ENCODE measurements at places on chromosomes 6 and 20.

GRCh38 chr6:31287619-31288018 is 15.7 kb upstream of the HLA-C start:
- DNase-seq = no peak

DNA sequence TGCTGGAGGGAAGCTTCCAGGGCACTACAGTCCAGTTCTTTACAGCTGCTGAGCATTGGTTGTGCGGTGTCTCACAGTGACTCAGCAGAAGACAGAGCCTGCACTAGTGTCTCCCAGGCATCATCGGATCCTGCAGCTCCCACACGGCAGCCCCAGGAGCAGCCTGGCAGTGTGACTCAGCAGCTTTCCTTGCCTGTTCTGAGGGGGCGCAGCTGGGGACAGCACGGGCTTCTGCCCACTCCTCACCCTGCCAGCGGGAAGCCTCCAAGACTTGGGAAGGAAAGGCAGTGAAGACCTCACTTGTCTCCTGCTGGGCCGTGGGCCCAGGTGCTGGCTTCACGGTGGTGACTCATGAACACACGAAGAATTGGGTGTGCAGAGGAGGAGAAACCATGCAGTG is 165.4 kb downstream of the SYNDIG1 start:
- DNase-seq = peak; percentile 25

DNA sequence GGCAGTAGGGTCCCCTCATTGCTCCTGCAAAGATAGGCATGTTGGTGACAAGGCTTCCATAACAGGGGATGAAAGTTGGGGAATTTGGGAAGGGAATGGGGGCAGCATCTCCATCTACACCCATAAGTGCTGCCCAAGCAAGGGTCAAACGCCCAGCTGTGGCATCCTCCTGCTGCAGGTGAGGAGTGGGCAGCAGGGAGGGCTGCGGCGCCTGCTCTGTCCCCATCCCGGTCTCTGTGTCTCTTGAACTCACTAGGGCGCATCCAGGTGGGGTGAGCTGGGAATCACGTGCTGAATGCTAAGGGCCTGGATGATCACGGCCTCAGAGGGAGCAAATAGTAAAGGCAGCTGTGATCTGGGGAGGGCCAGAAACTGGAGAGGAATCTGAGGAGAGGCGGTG is 9.1 kb downstream of the MICA start:
- DNase-seq = no peak

- DNase-seq = no peak
Observed at GRCh38 chr20:18657575-18657974, 69.7 kb downstream of the DTD1 start.

GRCh38 chr20:32539817-32540675 is 45.1 kb downstream of the NOL4L start:
- DNase-seq = peak; percentile 64

DNA sequence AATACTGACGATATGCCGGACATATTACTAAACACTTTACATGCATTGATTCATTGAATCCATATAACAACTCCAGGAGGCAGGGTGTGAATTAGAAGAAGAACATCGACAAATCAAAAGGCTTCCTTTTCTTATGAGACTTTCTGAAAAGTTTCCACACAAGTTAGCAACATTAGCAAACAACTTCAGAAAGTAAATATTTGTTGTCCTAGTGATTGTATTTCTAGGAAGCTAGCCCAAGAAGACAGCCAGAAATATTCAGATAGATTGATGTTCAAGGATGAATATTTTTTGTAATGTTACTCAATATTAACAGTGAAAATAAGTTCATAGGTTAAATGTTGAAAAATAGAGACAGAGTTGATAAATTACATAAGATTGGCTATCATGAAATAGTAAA is 120.6 kb downstream of the GFRAL start:
- no peak for DNase-seq

DNA sequence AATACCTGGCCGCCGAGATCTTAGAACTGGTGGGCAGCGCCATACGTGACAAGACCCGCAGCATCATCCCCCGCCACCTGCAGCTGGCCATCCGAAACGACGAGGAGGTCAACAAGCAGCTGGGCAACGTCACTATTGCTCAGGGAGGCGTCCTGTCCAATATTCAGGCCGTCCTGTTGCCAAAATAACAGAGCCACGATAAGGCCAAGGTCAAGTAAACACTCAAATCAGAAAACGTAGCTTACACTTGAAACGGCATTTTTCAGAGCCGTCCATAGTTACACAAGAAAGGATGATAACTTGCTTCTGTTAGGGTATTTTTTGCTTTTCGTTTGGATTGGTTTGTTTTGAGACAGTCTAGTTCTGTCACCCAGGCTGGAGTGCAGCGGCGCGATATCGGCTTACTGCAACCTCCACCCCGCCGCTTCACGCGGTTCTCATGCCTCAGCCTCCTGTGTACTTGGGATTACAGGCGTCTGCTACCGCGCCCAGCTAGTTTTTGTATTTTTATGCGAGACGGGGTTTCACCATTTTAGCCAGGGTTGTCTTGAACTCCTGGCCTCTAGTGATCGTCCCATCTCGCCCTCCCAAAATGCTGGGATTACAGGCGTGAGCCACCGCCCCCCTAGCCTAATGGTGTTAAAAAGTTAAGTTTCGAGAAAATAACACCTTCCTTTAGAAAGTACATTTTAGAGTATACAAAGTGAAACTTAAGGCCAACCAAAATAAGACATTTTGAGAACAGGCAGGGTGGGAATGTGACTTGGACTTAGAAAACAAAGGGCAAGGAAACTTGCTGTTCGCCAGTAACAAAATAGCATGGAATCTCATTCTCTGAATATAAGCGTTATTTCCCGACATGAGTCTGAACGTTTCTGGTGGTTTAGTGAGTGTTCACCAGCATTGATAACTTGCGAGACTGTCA is 42.8 kb upstream of the HFE start:
- DNase-seq = no peak

- no peak for DNase-seq
Observed at GRCh38 chr20:25011261-25011660, 18.7 kb upstream of the APMAP start.

DNA sequence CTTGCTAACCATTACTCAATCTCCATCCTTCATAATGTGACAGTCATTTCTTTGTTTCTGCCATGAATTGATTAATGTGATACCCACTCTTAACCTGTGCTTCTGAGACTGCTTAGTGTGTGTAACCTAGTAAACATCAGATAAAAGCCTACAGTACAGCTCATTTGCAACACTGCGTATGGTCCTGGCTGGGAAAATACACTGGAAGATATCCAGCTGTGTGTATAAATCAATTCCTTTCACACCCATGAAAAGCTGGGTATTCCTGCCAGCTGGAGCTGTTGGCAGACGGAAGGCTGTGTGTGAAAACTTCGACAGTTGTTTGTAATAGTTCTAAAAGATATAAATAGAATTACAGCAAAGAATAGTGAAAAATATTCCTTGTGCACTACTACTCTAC is 509.2 kb downstream of the FRK start:
- DNase-seq = no peak

DNA sequence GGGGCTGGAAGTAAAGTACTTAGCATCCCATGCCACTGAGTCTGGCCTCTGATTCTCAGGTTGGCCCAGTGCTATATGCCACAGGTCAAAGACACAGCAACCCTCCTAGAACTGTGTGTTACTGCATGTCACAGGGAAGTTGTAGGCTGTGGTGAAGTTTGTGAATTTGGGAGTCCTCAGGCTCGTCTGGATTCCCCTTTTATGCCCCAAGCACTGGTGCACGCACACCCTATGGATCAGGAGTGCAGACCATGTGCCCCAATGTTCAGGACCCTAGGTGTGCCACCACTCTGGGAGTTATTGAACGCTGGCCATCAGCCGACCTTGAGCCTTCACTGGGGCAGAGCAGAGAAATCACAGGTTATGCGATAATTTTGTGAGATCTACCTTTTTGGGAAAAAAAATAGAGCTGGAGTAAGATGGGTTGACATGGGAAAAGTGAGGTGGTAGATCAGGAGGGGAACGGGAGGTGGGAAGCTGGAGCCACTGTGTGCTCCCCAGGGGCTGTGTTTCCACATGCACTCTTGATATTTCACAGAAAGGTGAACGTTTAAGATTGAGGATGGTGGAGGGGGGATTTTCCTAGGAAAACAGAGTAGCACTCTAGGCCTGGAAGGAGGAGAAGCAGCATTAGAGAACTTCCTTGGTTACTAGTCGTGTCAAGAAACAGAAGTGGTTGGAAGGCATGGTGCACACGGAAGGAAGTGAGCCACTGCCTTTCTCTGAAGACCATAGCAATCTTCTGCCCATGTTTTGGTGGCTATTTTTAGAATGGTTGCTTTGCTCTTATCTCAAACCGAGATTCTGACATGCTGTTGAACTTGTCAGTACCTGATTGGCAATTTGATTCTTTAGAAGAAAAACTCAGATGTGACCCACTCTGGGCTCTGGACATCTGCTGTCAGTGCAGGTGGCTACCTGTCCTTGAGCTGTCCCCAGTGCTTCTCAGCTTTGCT is 44.1 kb downstream of the DUSP22 start:
- DNase-seq = no peak

All from GF-D8 (cell line).